ENCODE measurements at places on chromosomes 6 and 20. TPM values are rescaled to one million over a fixed set of nuclear protein-coding genes. Genes with fewer than 3 reads are reported as not detected.

Gene HELZ2
- 67.4 TPM for total RNA-seq

Gene MDFI
- 3.4 TPM for total RNA-seq

Gene ATRN
- 31.4 TPM for total RNA-seq

Gene MBOAT1
- 20.3 TPM for total RNA-seq

Gene TGM2
- 141 TPM for total RNA-seq

Gene SRMS
- not detected for total RNA-seq

GRCh38 chr6:5992551-5993225, 14.0 kb downstream of the NRN1 start:
- no peak for DNase-seq

GRCh38 chr6:35534407-35535170, 21.9 kb upstream of the TULP1 start:
- DNase-seq, result no peak

DNA sequence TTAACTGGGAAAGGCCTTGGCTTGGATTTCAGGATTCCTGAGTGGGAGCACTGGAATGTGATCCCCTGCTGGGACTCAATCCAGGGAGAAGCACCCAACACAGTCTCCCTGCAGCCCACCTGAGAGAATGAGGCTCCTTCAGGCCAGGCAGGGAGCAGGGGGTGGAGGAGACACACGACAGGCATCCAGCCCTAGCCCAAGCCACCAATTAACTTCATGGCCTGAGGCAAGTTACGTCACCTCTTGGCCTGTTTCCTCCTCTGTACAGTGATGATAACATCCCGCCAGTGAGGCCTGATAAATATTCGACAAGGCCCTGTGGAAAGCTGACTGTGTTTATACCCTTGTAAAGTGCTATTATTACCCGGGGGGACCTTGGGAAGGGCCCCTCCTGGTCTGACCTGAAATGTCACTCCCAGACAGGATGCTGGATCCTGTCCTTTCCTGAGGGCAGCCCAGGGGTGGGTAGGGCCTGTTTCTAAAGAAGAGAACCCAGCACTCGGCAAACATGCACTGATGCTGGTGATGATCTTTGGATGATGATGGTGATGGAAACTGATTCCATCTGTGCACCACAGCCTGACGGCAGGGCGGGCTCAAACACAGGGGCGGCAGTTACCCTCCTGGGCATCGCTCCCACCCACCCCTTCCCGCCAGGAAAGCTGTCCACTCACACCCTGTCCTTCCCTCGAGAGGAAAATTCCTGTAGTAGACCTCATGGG, 12.4 kb downstream of the FRS3 start:
- DNase-seq, result peak; percentile 69

DNA sequence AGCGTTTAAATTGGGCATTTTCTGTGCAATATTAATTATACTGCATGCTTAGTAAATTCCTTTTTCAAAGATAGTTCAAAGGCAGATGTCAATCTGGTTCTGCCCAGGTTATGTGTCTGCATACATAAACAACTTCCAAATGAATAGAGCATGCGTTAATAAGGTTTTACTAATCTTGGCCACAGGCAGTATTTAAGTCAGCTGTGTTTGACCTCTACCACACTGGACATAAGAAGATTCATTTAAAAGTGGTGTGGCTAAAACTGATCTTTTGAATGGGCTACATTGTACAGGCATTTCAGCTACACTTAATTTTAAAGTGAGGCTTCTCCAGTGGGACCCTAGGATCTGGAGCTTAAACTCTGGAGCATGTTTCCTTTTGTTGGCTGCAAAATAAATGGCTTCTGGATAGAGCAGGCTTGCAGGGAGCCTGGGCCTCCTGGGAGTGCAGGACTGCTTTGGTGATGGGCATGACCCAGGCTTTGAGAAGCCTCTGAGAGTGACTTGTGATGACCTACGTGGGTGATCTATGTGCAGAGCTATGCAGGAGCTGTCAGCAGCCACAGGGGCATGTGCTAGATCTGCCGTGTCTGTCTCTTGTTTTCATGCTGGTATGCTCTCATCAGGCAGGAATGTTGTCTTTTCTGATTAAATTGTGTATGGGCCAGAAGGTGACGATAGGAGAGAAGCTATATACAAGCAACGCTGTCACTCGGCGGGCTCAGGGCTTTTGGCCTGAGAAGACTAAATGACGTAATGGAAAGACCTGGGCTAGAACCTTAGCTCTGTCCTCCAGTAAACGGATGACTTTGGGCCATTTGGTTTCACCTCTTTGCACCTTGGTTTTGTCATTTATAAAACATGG, 331.2 kb downstream of the QKI start:
- peak; percentile 78 for DNase-seq

DNA sequence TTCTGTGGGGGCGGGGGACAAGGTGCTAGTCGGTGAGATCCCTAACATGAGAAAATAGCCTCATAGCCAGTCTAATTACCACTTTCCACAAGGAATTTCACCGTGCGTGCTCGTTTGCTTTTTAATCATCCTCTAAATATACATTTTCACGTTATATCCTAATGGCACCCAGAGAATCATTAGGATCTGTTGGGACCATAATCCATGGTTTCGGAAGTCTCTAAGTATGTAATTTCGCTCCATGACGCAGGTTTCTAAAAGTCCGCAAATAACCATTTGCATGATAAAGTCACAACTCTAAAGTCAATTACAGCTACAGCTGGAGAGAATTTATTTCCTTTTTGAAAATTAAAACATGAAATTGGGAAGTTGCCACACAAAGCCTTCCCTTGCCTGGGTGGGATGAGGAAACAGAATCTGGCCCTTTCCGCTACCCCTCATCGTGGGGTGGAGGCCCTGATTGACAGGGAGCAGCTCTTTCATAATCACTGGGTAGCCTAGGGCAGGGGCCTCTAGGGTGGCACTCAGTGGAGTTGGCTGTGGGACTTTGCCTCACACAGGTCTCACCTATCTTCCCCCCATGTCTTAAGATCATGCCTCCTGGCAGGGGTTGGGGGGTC, 81.9 kb downstream of the LRFN2 start:
- DNase-seq, result no peak

DNA sequence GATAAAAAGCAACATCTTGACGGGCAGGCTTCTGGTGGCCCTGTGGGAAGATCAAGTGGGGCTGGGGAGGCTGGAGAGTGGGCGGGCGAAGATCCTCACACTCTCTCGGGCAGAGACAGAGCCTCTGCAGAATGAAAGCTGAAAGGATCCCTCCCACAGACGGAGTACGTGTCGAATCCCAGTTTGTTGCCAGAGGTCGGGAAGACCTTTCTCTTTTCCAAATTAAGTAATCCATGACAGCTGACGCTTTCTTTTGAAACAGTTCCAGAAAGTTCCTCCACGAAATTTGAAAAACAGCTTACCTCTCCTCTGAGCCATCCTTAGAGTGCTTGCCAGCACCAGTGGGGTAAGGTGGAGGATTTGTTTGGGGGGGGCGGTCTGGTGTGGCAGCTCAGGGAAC, 155.6 kb upstream of the SMLR1 start:
- no peak for DNase-seq

DNA sequence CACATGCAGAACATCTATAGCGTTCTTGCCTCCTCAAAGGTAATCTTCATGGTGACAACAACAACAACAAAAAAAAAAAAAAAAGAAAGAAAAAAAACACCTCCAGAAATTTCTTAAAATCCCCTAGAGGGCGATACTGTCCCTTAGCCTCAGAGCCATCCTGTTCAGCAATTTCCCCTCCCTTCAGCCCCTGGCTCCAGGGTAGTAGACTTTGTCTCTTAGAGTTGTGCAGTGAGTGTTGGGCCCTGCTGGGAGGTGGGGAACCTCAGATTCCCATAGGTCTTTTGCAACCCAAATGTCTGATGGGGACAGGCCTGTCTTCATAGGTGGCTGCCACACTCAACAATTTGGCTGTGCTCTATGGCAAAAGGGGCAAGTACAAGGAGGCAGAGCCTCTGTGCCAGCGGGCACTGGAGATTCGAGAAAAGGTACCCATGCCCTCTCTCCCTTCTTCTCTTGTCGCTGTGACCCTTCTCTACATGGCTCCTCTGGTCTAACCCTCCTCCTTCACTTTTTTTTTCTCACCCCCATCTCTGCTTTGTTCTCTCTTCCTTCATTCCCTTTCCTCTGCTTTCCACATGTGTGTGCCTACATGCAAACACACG, 6.0 kb upstream of the PTK7 start:
- DNase-seq, result peak; percentile 69

GRCh38 chr6:166775923-166776220, 148.8 kb upstream of the RPS6KA2 start:
- DNase-seq, result no peak

GRCh38 chr6:34027445-34027936, 118.4 kb downstream of the GRM4 start:
- DNase-seq, result no peak

- no peak for DNase-seq
These were observed 145.9 kb downstream of the C6orf118 start for GRCh38 chr6:165163519-165163918.

DNA sequence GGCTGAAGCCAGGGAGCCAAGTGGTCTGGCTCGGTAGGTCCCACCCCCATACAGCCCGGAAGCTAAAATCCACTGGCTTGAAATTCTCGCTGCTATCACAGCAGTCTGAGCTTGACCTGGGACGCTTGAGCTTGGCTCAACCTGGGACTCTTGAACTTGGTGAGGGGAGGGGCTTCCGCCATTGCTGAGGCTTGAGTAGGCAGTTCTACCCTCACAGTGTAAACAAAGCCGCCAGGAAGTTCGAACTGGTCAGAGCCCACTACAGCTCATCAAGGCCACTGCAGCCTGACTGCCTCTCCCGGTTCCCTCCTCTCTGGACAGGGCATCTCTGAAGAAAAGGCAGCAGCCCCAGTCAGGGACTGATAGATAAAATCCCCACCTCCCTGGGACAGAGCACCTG, 1337.7 kb downstream of the HACE1 start:
- no peak for DNase-seq

- DNase-seq, result no peak
These were observed 62.5 kb upstream of the SPDEF start for GRCh38 chr6:34618430-34619182.

DNA sequence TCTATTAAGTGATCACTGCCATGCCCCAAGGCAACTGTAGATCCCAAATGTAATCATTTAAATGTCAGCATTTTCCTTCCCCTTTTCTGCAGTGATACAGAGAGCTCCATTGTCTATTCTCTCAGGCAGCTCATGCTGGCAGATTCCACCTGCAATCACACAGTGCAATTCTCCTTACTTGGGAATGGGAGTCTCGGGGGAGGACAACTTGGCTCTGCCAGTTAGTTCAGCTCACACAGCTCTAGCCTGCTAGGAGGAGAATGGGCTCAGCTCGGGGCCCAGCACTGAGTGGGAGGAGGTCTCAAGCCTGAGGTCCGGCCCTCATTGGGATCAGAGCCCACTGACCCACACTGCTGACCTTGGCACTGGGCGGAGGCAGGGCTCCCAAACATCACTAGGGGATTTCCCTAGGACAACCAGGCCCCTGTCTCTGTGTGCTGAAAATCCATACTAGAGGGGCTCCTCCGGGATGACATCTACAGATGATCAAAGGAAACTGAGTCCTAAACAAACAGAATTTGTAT, 109.2 kb upstream of the ASF1A start:
- DNase-seq, result no peak

DNA sequence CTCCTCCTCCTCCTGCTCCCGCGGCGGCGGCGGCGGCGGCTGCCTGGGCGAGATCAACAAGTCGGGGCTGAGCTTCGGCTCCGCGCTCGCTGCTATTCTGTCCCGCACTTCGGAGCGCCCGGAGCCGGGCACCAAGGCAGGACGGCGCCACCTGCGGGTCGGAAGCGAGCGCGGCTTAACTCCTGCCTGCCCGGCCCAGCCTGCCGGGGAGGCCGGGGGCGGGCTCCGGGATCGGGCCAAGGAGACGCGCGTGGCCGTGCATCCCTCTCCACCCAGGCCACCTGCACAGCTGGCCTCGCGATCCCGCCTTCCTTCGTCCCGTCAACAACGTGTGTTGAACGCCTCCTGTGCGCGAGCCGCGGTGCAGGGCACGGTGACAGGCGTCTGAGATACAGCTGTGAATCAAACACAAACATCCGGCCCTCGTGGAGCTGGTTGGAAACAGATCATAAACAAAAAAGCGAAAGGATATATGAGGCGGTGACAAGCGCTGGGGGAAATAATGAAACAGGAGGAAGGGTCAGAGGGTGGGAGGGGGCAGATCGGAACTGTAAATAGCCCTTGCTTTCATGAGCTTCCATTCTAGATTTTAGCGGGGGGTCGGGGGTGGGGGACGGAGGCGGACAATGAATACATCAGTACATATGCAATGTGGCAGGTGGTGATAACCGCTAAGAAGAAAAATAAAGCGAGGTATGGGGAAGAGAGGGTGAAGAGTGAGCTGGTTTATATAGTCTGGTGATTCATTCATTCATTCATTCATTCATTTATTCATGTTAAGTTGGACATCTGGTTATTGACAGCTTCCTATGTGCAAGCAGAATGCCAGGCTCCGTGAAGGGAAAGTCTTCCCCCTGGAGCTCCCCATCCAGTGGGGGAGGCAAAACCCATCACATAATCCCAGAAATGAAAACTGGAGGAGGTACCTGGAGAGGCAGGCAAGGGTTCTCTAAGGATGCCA, 2.0 kb upstream of the KCNB1 start:
- DNase-seq, result peak; percentile 17

GRCh38 chr6:127812985-127813698, 87.7 kb downstream of the THEMIS start:
- no peak for DNase-seq

GRCh38 chr20:50551288-50551687, 41.1 kb downstream of the PTPN1 start:
- no peak for DNase-seq

DNA sequence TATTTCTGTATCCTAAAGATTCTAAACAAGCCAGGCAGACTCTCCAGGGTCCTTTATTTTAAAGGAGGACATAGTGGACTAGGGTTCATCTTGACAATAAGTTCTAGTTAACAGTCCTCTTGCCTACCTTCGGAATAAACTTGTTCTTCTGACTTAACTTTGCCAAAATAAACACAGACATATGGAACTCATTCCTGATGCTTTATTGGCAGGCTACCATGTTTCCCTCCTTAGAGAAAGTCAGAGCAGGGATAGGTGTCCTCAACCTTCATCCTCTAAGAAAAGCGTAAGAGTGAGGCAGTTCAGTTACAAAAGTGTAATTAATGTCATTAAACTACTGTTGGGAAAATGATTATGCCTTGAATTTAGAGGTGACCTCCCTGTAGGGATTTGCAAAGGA, 46.9 kb upstream of the NRSN1 start:
- DNase-seq, result no peak

DNA sequence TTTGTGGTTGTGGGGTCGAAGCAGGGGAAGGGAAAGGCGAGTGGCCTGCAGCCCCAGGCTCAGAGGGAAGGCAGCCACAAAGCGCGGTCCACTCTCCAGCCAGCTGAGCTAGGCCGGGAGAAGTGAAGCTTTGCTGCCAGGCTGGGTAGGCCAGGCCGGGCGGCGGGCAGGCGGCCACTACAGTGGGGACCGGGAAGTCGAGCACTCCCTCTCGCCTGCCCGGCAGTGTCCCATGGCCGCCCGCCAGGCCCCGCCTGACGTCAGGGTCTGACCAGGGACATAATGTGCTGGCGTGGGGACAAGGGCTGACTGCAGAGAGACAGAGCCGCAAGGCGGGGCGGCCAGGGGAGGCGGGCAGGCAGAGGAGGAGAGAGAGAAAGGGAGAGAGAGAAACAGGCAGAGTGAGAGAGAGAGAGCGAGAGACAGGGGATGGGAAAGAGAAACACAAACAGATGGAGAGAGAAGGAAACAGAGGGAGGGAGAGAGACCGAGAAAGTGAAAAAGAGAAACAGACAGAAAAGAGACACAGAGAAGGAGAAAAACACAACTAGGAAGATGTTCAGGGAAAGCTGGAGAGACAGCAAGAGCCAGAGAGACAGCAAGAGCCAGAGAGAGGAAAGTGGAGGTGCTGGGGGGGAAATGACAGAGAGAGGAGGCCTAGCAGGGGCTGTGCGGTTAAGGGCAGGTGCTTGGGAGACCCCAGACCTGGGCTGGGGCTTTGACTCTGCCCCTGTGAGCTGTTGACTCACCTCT, 94.5 kb upstream of the PTPN1 start:
- peak; percentile 70 for DNase-seq
